ENCODE measurements at places on chromosomes 5 and 9. TPM values are rescaled to one million over a fixed set of nuclear protein-coding genes. Genes with fewer than 3 reads are reported as not detected.

CYLC2 gene
- polyA plus RNA-seq, result not detected

CDC20B gene
- not detected for polyA plus RNA-seq

CCL28 gene
- polyA plus RNA-seq, result 3.9 TPM

SLC1A3 gene
- 16.1 TPM for polyA plus RNA-seq

NR2F1 gene
- polyA plus RNA-seq, result 2.2 TPM

COL5A1 gene
- polyA plus RNA-seq, result 3.5 TPM

C8G gene
- 1.8 TPM for polyA plus RNA-seq

PCDHGA4 gene
- polyA plus RNA-seq, result 0.12 TPM

ACTL7A gene
- not detected for polyA plus RNA-seq
